Fibroblast of villous mesenchyme (primary cell): ENCODE measurements at places on chromosomes 4 and X. TPM values are rescaled to one million over a fixed set of nuclear protein-coding genes. Genes with fewer than 3 reads are reported as not detected.
A peak's percentile ranks its signal among the peaks of the same experiment; 100 is the strongest.

DNA sequence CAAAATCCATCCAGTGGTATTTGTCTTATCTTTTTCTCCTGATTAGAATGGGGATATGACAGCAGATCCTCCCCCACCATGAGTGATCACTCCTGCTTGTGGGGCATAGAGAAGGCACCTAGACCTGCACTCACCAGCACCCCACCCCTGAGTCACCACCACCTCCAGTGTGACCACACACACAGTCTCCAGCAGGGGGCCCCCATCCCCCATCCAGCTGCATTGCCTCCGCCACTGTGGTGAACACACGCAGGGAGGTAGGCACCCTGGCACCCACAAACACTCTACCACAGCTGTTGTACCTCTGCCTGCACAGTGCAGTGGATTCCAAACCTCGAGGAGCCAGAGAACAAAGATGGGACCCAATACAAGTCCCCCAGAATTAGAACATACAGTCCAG, 9.0 kb upstream of the MAGEA8 start:
- DNase-seq: peak; percentile 12

The PAGE4 gene
- total RNA-seq: not detected in 2 replicates

- DNase-seq: no peak
These were observed 16.9 kb upstream of the HPRT1 start for GRCh38 chrX:134443020-134443419.

GRCh38 chr4:150699599-150699998, 117.6 kb downstream of the MAB21L2 start:
- DNase-seq: no peak

The NHSL2 gene
- 9.7 and 9.9 TPM in 2 replicates for total RNA-seq

GRCh38 chrX:119465555-119465954, 2.7 kb upstream of the SLC25A5 start:
- DNase-seq: no peak

DNA sequence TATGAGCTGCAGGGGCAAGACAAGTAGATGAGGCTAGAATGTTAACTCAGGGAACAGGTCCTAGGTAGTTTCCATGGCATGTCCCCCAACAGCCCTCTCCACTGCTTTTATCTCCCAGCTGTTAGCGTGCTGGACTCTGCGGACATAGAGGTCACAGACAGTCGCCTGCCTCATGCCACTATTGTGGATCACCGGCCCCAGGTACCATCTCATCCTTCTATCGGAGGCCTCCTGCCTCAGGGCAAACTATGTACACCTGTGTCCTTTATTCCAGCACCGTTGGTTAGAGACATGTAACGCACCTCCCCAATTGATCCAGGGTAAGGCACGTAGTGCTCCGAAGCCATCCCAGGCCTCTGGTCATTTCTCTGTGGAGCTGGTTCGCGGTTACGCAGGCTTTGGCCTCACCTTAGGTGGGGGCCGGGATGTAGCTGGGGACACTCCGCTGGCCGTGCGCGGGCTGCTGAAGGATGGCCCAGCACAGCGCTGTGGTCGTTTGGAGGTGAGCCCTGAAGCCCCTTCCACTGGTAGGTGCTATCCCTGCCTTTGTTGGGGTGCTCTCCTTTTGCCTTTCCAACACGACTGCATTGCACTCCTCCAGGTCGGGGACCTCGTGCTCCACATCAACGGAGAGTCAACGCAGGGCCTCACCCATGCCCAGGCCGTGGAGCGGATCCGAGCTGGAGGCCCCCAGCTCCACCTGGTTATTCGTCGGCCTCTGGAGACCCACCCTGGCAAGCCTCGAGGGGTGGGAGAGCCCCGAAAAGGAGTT, 2.2 kb downstream of the MAGIX start:
- DNase-seq: no peak

GRCh38 chrX:48890934-48891401, 6.6 kb downstream of the TIMM17B start:
- no peak for DNase-seq

DNA sequence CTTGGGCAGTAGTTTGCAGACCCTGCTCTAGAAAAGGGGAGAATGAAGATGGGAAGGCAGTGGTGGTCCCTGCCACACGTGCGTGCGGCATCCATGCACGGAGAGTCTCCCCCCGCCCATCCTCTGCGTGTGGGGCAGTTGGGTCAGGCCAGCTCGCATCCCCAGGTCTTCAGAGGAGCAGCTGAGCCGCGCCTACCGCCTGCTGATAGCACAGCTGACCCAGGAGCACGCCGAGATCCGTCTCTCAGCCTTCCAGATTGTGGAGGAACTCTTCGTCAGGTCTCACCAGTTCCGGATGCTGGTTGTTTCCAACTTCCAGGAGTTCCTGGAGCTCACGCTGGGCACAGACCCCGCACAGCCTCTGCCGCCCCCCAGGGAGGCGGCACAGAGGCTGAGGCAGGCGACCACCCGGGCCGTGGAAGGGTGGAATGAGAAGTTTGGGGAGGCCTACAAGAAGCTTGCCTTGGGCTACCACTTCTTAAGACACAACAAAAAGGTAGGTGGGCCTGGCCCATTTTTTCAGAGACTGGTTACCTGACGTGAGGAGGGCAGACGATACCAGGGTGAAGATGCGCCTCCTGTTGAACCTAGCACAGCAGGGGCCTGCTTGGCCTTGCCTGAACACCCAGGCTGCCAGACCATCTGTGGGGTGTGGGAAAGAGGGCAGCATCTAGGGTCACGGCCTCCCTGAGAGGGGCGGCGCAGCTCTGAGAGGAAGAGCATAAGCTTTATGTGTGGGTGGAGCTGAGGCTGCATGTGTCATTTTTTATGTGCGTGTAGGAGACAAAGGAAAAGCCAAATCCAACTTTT, 2.6 kb downstream of the UVSSA start:
- peak; percentile 2 for DNase-seq
